Fibroblast of skin of left quadriceps (primary cell): ENCODE measurements at places on chromosomes 7 and 10.

GRCh38 chr7:139762886-139763285 lies 14.9 kb downstream of the HIPK2 start:
- no peak for DNase-seq

DNA sequence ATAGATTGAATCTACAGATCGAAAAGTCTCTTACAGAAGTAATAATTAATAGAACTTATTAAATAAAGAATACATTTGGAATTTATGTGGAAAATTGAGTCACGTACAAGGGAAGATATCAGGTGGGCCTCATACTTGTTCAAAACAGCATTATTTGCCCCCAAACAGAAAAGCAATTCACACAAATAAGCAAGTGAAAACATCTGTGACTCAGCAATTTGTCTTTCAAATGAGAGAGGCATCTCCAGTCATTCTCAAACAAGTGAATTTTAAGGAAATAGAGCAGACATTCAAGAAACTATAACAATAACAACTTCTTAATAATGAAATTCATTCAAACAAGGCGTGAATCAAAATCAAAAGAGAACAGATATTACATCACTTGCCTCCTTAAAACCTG lies 50.1 kb downstream of the SEMA3A start:
- DNase-seq, result no peak

GRCh38 chr7:33760146-33760545 lies 145.2 kb upstream of the BMPER start:
- no peak for DNase-seq

GRCh38 chr7:128361411-128362379 lies at the start of gene PRRT4:
TSS of gene PRRT4 (minus strand) at chr7:128361690.
- no peak for DNase-seq

DNA sequence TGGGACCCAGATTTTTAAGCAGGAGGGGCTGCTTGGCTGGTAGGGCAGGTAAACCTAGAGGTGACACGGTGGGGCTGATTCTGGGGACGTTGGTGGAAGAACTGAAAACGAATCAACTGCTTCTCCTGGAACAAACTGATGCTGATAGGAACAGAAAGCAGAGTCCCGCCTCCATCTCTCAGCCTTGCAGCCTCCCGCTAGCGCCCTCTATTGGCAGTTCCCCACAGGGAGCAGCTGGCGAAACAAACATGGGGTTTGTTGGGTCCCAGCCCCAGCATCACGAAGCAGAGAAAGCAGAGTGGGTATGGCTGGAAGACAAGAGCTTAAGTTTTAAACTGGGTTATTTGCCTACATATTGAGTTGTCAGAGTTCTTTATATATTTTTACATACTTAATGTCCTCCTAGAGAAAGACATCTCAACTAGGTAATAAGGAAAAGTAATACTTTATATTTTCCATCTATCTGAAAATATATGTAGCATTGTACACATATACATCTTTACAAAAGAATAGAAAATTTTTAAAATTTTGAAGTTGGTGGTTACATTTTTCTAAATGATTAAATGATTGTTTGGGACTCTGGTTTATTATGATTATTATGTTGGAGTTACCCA lies 42.3 kb upstream of the FOXI2 start:
- DNase-seq, result no peak
